ENCODE measurements at places on chromosomes 3 and 15.
A peak's percentile ranks its signal among the peaks of the same experiment; 100 is the strongest.

GRCh38 chr15:100944244-100944895 lies 25.2 kb downstream of the LRRK1 start:
- DNase-seq, result peak; percentile 22

DNA sequence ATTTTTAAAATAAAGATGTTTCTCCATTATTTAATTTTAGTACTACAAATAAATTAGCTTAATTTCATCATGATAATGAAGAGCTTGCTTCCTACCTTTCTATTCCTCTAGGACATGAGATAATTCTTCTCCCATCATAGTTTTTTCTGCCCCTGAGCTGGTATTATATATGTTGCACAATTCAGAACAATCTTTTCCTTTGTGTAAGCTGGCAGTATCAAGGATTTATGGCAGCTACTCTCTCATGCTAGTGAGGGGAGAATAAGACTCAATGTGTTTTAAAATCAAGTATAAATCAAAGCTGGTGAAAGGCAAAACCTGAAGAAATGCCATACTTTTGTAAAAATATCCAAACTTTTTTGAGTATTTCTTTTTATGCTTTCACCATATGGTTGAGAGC lies 1405.3 kb downstream of the SI start:
- DNase-seq, result no peak

- DNase-seq, result peak; percentile 24
These were observed 417.4 kb upstream of the MDFIC2 start for GRCh38 chr3:70729845-70730244.

DNA sequence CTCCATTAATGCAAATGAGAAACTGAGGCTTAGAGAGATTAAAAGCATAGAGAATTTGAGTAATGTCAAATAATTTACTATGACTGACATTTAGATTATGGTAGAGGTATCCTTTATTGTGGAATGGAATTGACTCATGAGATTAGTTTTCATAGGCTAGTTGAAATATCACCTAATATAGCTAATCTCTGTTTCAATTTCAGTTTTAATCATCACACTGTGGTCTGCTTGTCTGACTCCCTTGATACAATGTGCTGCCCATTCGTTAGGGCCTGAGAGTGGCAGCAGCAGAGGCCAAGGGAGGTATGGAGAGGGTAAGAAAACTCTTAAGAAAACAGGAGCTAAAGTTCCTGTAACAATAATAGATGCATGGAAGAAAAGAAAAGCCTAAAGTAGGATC lies 13.2 kb upstream of the ZBTB20 start:
- no peak for DNase-seq

DNA sequence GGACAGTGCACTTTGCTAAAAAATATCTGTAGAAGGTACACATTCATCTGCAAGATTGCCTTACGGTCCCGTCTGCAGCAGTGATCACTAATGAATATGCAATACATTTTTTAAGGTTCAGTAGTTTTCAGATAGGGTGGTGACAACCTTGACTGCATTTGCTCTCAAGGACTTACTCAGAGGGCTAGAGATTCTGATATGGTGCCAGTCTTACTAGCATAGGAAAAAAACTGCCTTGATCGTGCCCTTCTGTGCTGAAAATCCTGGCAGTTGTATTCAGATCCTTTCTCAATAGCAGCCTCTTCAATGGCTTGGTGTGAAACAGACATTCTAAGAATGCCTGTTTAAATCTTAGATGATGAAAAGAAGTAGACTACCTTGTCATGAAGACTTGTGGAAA lies 411.9 kb upstream of the CCDC54 start:
- DNase-seq, result no peak

- DNase-seq, result no peak
These were observed 141.9 kb downstream of the SQOR start for GRCh38 chr15:45776772-45777171.

DNA sequence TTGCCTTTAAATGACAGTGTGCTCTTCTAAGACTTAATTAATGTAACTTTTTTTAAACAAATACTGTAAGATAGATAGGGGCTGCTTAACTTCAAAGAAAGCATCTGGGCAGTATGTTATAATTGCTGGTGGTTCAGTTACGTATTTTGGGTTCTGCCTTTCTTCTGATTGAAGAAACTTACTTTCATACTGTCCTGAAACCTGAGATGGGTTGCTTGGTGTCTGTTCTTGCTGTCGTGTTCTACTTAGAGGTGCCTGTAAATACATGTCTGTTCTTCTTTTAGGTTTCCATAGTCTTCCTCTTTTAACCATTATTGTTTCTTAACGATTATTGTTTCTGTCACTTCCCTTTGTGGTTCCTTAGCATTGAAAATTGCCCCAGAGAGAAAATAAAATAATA lies 297.7 kb upstream of the CHRM5 start:
- DNase-seq, result no peak

- DNase-seq, result no peak
These were observed 576.9 kb downstream of the TUSC7 start for GRCh38 chr3:117286488-117286887.

GRCh38 chr15:40028853-40029252 lies 10.1 kb downstream of the SRP14 start:
- no peak for DNase-seq

- no peak for DNase-seq
These were observed 378.7 kb upstream of the ATP11B start for GRCh38 chr3:182414586-182414985.

DNA sequence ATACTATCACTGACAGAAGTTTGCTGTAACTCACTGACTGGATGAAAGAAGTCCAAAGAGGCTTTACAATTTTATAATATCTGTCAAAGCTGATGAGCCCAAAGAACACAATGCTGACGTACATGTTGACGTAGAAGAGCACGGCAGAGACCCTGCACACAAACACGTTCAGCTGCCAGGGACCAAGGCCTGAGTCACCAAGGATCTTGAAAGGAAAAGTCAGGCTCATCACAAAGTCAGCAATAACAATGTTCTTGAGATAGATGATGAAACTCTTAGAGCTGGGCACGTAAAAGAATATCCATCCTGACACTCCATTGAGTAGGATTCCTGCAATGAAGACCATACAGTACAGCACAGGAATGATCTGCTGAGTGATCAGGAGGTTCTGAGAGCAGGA lies 10.9 kb upstream of the GPR171 start:
- no peak for DNase-seq

GRCh38 chr15:63382966-63383710 lies 1.5 kb upstream of the CA12 start:
- DNase-seq, result peak; percentile 45

DNA sequence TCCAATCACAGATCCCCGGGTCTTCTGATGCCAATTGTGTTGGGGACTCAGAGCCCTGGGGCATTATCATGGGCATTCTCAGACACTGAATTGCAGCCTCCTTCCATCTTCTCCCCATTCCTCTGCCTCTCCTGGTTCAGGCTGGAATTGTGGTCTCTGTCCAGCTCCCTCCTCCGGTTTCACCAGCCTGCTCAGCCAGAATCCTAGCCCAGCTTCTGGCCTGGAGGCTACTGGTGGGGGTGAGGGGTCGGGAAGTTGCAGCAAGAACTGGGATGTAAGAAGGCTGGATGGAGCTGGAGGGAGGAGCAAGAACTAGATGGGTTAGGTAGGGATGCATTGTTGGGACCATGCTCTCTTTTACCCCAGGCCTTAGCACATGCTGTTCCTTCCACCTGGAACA lies 53.5 kb downstream of the TLE3 start:
- DNase-seq, result no peak

GRCh38 chr15:99564221-99565048 lies 1.3 kb upstream of the MEF2A start:
- DNase-seq, result no peak

DNA sequence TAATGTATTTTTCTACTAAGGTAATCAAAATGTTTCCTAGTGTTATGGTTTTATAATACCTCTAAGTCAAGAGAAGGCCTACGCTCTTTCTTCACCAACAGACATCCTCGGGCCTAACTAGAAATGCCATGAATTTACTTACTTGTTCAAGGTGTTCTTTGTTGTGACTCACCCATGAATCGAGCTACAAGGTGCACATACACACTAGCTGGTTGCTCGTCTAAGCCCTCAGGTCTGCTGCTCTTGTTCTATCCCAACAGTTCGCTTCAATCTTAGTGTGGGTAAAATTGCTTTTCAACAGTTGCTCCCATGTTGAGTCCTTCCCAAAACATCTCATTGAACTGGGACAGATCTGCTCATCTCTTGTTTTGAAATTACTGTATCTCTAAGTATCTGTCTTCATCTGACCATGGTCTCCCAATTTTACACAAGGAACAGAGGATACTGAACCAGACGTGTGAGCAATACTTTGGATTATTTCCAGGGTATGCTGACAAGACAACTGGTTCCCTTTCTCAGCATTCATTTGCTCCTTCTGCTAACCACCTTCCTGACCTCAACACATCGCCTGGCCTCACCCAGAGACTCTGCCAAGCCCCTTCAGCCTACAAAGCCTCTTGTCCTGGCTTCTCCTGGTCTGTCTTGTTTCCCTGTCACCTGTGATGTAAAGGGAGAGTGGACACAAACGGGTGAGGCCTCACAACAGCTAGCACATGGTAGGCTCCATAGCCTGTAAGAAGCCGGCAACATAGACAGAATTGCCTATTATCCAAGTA lies 84.2 kb downstream of the NEDD4 start:
- peak; percentile 72 for DNase-seq

DNA sequence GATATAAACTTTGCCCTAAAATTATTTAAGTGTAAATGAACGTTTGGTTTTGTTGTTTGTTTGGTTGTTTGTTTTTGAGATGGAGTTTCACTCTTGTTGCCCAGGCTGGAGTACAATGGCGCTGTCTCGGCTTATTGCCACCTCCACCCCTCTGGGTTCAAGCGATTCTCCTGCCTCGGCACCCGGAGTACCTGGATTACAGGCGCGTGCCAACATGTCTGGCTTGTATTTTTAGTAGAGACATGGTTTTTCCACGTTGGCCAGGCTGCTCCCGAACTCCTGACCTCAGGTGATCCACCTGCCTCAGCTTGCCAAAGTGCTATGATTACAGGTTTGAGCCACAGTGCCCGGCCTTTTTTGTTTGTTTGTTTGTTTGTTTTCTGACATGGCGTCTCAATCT lies 87.9 kb upstream of the CHD2 start:
- no peak for DNase-seq

- DNase-seq, result no peak
These were observed 52.5 kb upstream of the ATP2B2 start for GRCh38 chr3:10557781-10558373.

GRCh38 chr15:47412802-47413201 lies 304.5 kb upstream of the SEMA6D start:
- DNase-seq, result no peak

GRCh38 chr15:88004399-88004798 lies 252.1 kb downstream of the NTRK3 start:
- no peak for DNase-seq
